Thyroid gland (tissue), 4 donors: ENCODE measurements at places on chromosomes 12 and 14. TPM values are rescaled to one million over a fixed set of nuclear protein-coding genes. Genes with fewer than 3 reads are reported as not detected.

DNA sequence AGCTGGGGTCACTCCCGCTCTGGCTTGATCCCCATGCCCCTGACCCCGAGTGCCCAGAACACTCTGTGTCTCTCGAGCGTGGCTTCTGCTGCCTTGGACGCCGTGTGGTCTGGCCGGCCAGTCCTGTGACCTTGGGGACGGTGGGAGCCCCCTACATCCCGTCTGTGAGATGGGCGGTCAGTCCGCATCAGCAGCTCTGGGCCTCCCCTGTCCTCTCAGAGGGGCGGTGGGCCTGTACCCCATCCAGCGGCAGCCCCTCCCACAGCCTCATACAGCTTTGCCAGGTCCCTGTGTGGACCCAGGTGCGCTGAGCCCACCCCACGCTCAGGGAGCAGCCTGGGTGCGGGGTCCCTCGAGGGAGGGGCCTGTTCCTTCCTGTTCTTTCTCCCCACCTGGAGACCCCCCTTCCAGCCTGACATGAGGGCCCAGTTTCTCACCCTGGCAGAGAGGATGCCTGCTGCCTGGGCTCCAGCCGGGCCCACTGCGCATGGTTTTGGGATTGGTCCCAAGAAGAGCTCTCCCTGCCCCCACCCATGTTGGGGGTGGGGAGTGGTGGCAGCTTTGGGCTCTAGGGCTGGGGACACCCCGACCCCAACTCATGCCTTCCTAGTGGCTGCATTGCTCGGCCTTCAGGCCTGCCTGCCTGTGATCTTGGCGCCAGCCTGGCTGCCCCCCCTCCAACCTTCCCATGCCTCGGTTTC lies 1.5 kb downstream of the MTA1 start:
- H3K36me3 ChIP-seq, result no peaks in the 10 kb centered on the region
- peaks cover 29% of the 10 kb centered on the region for H3K4me1 ChIP-seq
- DNase-seq, result no peak
- no peaks in the 10 kb centered on the region for H3K27me3 ChIP-seq

The MYH6 gene
- total RNA-seq, result not detected

The FOXG1 gene
- total RNA-seq, result not detected

DNA sequence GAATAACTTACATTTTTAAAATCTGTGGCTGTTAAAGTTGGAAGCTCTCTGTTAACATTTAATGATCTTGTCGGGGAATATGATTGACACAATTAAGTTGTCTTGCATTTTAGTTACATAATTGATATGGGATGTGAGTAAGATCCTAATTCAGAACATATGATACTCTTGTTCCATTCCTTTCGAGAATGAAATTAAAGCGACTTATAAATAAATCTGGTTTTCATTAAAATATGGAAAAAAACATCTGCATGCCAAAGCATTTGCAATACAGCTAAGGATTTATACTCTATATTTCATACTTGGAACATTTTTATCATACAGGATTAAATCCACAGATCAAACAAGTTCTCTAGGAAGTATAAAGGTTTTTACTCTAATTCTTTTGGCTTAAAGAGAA lies 52.0 kb downstream of the SLC38A6 start:
- H3K27me3 ChIP-seq, result no peaks in the 10 kb centered on the region
- H3K4me1 ChIP-seq, result peaks cover 4% of the 10 kb centered on the region
- DNase-seq, result no peak
- no peaks in the 10 kb centered on the region for H3K36me3 ChIP-seq

DNA sequence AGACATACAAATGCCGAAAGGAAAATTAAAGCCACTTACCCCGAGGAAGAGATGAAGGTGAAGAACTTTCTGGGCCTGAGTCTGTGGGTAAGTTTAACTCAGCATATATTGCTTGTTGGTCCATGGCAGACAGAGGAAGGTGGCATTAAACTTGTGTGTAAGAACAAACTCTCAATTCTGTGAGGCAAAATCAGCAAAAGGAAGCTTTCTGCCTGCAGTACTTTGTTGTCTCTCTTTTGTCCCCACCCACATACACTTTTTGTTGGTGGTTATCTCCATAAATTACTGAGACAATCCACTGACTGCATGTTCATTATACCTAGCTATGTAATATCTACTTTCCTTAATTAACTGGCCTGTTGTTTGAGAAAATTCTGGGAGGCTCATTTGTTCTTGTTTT lies at the start of gene KLRB1:
KLRB1 (minus strand) TSS at position 201 of the 400 bp plus-strand sequence; CDS start at position 124, 77 bp downstream.
- H3K36me3 ChIP-seq, result no peaks in the 10 kb centered on the region
- H3K27ac ChIP-seq, result no peak within 1 kb of the TSS
- H3K4me1 ChIP-seq, result no peaks in the 10 kb centered on the region
- H3K4me3 ChIP-seq, result no peak within 1 kb of the TSS
- no peak for DNase-seq

The RHOJ gene
- 10.3 TPM for total RNA-seq

GRCh38 chr14:24261256-24261968 lies 1.6 kb downstream of the TGM1 start:
- no peak overlapping the region for H3K4me3 ChIP-seq
- peaks cover 4% of the 10 kb centered on the region for H3K36me3 ChIP-seq
- DNase-seq, result no peak
- peaks cover 16% of the 10 kb centered on the region for H3K4me1 ChIP-seq

GRCh38 chr12:49476091-49476490 lies 62.7 kb upstream of the KCNH3 start:
- DNase-seq, result no peak
- H3K4me1 ChIP-seq, result peaks cover 9% of the 10 kb centered on the region
- no peak overlapping the region for H3K27ac ChIP-seq

The ADAM20 gene
- 2.1 TPM for total RNA-seq

The GSC gene
- total RNA-seq, result 11.0 TPM

The SPTB gene
- total RNA-seq, result 0.54 TPM

The CD27 gene
- 9.9 TPM for total RNA-seq

DNA sequence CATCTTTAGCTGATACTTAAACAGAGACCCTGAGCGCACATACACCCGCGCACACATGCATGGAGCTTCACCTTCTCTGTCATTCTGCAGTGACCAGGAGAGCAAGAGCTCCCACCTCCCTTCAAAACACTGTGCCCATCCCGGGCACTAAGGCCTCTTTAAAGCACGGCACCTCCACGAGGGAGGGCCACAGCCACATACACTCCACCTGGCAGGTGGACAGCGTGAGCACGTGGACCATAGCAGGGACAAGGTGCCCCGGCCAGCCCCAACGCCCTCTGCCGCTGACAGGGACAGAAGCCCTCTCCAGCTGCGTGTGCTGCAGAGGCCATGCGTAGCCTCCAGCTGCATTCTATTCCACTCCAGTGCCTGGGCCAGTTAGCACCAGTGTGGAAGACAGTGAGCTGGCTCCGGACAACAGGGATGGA lies 5.4 kb downstream of the GAPDH start:
- DNase-seq, result peak; percentile 35
- peak overlapping the region; percentile 64 for H3K27ac ChIP-seq
- H3K36me3 ChIP-seq, result peaks cover 24% of the 10 kb centered on the region

The GCN1 gene
- 66.0 TPM for total RNA-seq

DNA sequence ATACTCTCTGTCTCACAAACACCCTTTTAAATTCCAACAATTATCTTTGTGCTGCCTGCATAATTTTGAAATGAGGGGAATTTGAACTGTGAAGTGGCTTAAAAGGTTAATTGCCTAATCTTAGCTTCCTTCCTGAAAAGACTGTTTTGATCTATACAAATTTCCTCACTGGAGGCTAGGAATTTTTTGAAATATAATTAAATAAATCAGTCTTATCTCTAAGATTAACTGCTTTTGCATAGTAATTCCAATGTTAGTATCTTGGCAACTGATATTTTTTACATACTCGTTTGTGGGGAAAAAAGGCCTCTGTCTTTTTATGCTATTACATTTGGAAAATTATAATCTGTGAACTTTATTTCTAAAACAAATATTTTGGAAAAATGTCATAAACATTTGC lies 498.5 kb downstream of the TMTC2 start:
- no peak overlapping the region for H3K27ac ChIP-seq
- no peaks in the 10 kb centered on the region for H3K4me1 ChIP-seq
- no peaks in the 10 kb centered on the region for H3K36me3 ChIP-seq
- H3K4me3 ChIP-seq, result no peak overlapping the region
- no peak for DNase-seq

The SPIC gene
- total RNA-seq, result not detected

GRCh38 chr12:6273541-6274230 lies 36.8 kb upstream of the PLEKHG6 start:
- no peaks in the 10 kb centered on the region for H3K36me3 ChIP-seq
- no peak overlapping the region for H3K4me3 ChIP-seq
- H3K27me3 ChIP-seq, result no peaks in the 10 kb centered on the region
- DNase-seq, result peak; percentile 54

The SCNN1A gene
- total RNA-seq, result 229 TPM

DNA sequence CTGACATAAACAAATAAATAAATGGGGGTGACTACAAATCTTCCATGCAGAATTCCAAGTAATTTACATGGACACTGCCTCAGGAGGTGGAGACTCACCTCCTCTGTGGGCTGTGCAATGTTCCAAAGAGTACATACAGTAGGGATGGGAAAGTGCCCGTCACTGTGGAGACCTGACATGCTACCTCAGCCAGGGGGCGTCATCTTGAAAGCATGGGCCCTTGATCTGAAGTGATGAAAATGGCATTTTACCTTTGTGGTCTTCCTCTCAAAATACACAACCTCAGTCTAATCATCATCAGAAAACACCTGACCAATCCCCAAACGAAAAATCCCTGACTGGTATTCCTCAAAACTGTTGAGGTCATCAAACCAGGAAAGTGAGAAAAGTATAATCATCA lies 48.4 kb downstream of the ANAPC7 start:
- peak; percentile 30 for DNase-seq
- no peak overlapping the region for H3K4me3 ChIP-seq
- H3K36me3 ChIP-seq, result no peaks in the 10 kb centered on the region
- H3K4me1 ChIP-seq, result no peaks in the 10 kb centered on the region
- no peaks in the 10 kb centered on the region for H3K27me3 ChIP-seq

- peaks cover 35% of the 10 kb centered on the region for H3K4me1 ChIP-seq
- no peaks in the 10 kb centered on the region for H3K27me3 ChIP-seq
- peak overlapping the region; percentile 89 for H3K4me3 ChIP-seq
- peak overlapping the region; percentile 100 for H3K27ac ChIP-seq
- DNase-seq, result peak; percentile 70
These were observed 679 bp downstream of the ARF6 start for GRCh38 chr14:49893309-49894213.

GRCh38 chr14:98974113-98974512 lies 297.9 kb downstream of the BCL11B start:
- no peaks in the 10 kb centered on the region for H3K27me3 ChIP-seq
- H3K36me3 ChIP-seq, result no peaks in the 10 kb centered on the region
- H3K4me3 ChIP-seq, result no peak overlapping the region
- no peaks in the 10 kb centered on the region for H3K4me1 ChIP-seq
- H3K27ac ChIP-seq, result no peak overlapping the region

The CYP46A1 gene
- 0.54 TPM for total RNA-seq

- peak; percentile 60 for DNase-seq
- H3K4me1 ChIP-seq, result peaks cover 45% of the 10 kb centered on the region
- H3K27ac ChIP-seq, result peak overlapping the region; percentile 78
- H3K27me3 ChIP-seq, result no peaks in the 10 kb centered on the region
These were observed 9.6 kb downstream of the TSHR start for GRCh38 chr14:80965037-80965436.

DNA sequence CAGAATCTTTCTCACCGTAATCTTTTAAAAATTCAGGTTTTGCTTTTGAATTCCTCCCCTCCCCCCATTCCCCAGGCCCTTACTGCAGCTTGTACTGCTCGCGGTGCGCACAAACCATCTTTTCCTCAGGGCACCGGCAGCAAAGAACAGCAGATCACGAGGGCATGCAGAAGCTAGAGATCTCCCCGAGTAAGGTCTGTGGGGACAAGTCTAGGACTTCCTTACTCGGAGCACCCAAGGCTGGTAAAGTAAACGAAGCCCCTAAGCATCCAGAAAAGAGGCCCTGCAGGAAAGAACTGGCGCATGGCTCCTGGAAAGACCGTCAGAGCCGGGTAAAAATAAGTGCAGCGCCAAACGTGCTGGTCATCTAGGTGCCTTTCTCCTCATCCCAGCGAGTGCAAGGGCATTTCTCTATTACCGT lies 727 bp downstream of the LDHB start:
- H3K4me1 ChIP-seq, result peaks cover 4% of the 10 kb centered on the region
- H3K27ac ChIP-seq, result peak overlapping the region; percentile 96
- H3K36me3 ChIP-seq, result peaks cover 14% of the 10 kb centered on the region
- no peaks in the 10 kb centered on the region for H3K27me3 ChIP-seq

DNA sequence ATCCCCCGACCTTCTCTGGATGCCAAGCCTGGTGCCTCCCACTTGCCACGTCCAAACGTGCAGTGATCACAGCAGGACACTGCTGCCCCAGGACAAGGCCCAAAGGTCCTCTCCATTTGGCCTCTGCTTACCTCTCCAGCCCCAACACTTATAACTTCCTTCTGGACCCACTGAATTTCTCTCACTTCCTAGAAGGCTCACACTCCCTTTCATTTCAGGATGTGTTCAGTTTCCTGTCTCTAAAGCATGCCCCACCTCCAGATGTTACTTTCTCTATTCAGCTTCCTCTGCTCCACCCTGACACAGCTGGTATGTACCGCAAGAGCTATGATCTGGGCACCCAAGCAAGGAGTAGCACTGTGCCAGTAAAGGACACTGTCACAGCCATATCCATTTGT lies 33.0 kb downstream of the CDKL1 start:
- H3K27me3 ChIP-seq, result no peaks in the 10 kb centered on the region
- H3K4me1 ChIP-seq, result no peaks in the 10 kb centered on the region
- H3K27ac ChIP-seq, result no peak overlapping the region
- no peaks in the 10 kb centered on the region for H3K36me3 ChIP-seq
- H3K4me3 ChIP-seq, result no peak overlapping the region

- no peaks in the 10 kb centered on the region for H3K27me3 ChIP-seq
- no peaks in the 10 kb centered on the region for H3K4me1 ChIP-seq
- H3K27ac ChIP-seq, result no peak overlapping the region
- no peak overlapping the region for H3K4me3 ChIP-seq
- no peaks in the 10 kb centered on the region for H3K36me3 ChIP-seq
These were observed 115.9 kb upstream of the TBX3 start for GRCh38 chr12:114799574-114800487.

The IL22 gene
- total RNA-seq, result not detected

DNA sequence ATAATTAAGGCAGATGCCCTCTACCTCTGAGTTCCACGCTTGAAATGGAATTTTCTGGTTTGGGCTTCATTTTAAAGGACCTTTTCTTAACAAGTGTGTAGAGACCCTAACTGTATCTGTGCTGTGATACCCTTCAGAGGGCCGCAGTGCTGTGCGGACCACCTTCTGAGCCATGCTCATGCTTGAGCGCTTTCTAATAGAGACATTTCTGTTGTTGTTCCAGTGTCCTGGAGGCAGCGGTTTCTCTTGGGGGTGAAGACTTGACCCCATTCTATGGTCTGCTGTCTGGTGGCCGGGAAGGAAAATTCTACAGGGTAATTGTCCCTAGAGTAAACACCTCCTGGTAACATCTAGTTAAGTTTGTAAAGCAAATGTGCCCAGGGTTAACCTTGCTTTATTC lies 46.7 kb upstream of the BCL7A start:
- no peak overlapping the region for H3K4me3 ChIP-seq
- H3K27me3 ChIP-seq, result no peaks in the 10 kb centered on the region
- peaks cover 3% of the 10 kb centered on the region for H3K36me3 ChIP-seq
- no peak for DNase-seq
- H3K27ac ChIP-seq, result no peak overlapping the region

DNA sequence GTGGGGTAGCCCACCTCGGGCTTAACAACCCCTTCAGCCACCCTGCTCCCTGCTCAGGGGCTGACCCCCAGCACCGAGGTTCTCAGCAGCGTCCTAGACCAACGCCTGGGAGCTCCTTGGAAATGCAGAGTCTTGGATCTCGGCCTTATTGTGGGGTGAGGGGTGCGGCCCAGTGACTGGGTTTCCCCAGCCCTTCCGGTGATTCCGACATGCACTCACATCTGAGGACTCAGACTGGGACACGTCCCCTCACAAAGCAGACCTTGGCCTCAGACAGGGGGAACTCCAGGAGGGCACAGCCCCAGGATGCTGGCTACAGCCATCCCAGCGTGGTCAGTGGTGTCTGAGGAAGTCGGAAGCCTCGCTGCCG lies 117.7 kb downstream of the RFLNA start:
- no peaks in the 10 kb centered on the region for H3K4me1 ChIP-seq
- no peak overlapping the region for H3K27ac ChIP-seq
- H3K27me3 ChIP-seq, result no peaks in the 10 kb centered on the region
- H3K36me3 ChIP-seq, result peaks cover 12% of the 10 kb centered on the region

The TTC9 gene
- 9.4 TPM for total RNA-seq
